ENCODE measurements at places on chromosomes 12 and 14.

DNA sequence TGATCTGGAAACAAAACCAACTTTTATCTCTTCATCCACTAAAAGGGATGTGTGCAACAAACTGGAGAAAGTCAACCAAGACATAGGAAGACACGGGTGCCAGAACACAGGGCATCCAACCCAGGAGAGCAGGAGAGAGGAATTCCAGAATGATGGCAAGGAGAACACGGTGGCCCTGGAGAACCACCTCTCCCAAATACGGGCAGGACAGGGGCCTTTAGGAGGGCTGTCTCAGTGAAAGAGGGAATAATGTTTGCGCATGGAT is 93.4 kb upstream of the EGLN3 start:
- no peak for DNase-seq

DNA sequence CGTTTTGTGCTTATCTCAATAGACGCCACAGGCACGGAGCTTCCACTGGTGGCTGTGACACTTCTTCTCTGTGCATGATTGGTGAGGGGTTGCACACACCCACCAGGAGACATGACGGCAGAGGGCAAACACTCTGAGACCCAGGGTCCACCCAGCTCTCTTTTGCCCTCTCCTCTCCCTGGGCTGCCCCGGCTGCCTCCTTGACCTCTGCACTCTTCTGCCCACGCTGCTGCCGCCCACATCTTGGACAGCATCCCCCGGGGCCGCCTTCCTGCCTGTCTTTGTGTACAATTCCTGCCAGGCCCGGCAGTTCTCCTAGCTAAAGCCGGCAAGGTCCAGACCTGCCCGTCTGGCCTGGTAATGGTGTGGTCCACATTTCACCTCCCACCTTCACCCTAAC is 44.7 kb downstream of the DPF3 start:
- DNase-seq: no peak

DNA sequence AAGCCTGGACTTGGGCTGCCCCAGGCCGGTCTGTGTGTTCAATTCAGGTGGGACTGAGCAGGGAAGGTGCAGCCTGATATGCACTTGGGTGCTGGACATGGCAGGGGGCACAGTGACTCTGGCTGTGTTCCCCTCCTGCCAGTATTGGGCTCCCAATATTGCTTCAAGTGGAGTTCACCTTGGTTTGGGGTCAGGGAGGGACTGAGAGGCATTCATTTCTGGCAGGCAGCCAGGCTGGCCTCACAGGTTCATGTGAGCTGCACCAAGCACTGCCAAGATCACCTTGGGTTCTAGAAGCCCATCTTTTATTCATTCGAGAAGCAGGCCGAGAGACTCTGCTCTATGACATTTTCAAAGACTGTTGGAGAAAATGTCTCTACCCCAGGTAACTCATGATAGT is 245.0 kb downstream of the CHST11 start:
- DNase-seq: no peak

GRCh38 chr12:43289426-43289801 is 262.6 kb downstream of the ADAMTS20 start:
- peak; percentile 53 for DNase-seq

DNA sequence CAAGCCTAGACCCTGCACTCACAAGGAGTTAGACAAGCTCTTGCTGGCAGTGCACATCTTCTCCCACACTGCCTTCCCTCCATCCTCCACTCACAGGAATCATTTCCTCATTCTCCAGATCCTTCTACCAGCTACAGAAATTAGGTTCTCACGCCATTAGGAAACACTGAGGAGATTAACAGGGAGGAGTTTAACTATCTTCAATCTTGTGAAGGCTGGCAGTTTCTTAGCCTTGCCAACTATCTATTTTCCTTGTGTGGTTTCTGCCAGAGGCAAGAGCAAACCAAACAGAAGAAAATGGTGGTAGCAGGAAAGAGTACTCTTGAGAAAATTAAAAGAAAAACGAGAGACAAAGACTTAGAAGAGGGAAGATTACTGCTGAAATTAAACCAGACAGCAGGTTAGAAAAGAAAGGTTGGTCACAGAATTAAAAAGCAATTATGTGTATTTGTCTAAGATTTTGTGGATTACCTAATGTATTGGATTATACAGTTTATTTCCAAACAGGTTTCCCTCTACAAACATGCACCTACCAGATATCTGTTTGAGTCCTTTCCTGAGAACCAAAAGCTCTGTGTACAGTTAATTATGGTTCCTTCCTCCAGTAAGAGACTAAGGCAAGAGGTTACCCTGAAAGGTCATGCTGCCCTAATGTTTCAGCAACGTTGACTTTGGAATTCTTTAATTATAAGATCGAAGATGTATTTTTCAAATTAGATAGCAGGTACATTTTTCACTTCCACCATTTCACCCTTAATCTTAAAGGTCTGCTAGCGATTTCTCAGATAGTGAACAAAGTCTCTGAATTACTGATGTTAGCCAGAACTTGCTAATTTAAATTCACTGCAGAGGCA is 5.0 kb downstream of the RERG start:
- DNase-seq: no peak

DNA sequence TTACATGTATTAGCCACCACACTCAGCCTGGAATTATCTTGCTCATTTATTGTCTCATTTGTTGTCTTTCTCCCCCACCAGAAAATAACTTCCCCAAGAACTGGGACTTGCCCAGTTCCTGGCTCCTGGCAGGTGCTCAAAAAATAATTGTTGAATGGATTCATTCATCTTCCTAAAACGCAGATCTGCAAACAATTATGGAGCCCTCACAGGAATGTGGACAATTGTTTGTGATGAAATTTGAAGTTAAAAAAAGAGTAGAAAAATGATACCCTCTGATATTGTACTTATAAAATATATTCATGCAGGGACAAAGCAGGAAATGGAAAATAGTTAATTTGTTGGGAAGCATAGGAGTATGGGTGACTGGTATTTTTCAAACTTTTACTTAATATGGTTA is 60.7 kb upstream of the MAP1LC3B2 start:
- peak; percentile 87 for DNase-seq

DNA sequence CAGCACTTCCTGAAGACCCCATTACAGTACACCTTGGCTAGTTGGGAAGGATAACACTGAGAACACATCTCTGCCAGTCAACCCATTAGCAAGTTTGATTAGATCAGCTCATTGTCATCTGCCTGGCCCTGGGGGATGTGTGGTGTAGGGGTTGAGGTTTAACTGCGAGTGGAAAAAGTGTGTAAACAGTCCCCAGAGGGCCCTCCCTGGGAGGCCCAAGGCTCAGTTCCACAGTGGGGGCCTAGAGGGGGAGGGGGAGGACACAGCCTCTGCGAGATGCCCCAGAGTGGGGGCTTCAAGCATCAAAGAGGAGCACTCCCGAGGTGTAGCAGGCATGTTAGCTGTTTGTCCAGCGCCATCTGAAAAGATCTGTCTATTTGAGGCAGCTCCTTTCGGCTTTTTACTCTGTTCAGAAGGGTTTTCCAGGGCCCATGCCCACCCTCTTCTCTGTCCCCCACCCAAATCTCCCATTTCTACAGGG is 344 bp downstream of the LPAR5 start:
- DNase-seq: peak; percentile 52

GRCh38 chr14:92615451-92615850 is 101.9 kb downstream of the RIN3 start:
- DNase-seq: no peak

GRCh38 chr14:63940387-63940786 is 87.6 kb downstream of the SYNE2 start:
- DNase-seq: no peak

GRCh38 chr12:120055231-120056000 is 61.1 kb downstream of the RAB35 start:
- no peak for DNase-seq

DNA sequence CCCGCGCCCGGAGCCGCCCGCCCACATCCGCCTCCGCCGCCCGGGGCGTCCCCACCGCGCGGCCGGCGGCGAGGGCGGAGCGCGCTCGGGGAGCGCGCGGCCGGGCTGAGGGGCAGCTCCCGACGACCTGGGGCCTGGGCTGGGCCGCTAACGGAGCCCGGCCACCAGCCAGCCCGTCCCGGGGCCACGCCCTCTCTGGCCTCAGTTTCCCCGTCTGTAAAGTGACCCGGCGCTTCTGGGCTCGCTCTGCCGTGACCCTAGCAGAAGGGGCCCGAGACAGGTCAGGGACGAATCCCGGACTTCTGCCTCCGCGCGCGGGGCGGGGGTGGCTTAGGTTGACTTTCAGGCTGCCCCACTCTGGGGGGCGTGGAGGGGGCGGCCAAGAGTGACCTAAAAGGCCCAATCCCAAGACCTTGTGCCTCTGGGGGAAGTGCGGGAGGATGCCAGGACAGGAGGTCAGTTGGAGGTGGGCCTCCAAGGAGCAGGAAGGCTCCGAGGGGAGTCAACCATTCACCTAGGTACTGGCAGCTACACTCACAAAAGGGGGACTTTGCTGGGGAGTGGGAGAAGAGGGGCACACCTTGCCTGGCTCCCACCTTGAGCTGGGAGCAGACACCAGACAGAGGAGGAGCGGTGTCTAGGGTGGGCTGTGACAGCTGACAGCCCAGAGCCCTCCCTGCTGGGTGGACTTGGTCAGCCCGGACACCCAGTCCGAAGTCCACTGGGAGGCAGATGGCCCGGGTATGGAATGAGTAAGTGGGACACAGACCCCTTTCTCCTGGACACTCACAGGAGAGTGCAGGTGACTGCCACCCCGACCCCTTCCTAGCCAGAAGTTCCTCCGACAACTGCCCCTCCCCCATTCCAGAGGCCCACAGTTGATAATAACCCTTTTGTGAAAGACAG is 486 bp upstream of the AKT1 start:
- DNase-seq: peak; percentile 66

DNA sequence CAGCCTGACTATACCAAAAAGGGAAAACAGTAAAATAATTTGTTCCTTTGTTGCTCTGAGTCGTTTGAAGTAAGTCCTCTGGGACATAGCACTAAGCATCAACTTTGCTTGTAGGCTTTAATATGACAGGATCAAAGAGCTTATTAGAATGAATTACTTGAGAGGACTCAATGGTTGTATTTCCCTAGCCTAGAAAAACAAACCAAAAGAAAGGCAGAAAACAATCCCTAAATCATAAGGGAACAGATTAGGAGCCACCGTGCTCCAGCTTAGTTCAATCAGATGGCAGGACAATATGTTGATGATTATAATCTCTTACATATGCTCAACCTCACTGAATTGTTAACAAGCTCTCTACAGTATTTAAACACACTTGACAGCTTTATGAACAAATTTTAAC is 988.4 kb downstream of the FLRT2 start:
- no peak for DNase-seq

DNA sequence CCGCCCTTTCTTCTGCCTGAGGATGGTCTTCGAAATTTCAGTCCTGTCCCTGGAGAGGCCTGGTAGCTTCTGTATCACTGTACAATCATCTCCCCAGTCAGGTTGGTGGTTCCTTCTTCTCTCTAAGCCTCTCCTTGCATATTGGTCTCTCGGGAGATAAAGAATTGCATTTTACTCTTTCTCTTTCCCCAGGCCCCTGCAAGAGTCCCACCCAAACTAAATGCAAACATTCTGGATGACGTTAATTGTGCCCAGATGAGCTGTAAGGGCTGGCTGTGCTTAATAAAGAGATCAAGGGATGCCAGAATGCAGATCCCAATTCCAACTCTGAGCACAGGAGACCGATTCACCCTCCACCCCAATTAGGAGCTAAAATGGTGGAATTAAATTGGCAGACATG is 835.4 kb upstream of the TMEM132C start:
- no peak for DNase-seq

DNA sequence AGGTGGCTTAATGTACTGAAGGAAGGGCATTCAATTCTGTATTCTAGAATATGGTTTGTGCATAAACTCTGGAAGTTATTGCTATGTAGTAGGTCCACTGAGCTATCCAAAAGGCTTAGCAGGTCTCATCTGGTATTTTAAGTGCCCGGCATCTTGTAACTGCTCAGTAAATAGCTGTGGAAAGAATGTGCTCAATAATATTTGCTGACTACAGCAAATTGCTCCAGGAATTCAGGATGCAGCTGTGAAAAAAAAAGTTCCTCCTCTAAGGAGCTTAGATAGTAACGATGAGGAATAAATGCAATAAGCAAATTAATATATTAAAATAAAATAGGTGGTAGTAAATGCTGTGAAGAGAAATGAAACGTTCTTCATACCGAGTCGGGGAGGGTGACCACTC is 857.1 kb downstream of the AACS start:
- no peak for DNase-seq

- DNase-seq: no peak
Observed at GRCh38 chr12:76688631-76689030, 75.3 kb upstream of the ZDHHC17 start.

DNA sequence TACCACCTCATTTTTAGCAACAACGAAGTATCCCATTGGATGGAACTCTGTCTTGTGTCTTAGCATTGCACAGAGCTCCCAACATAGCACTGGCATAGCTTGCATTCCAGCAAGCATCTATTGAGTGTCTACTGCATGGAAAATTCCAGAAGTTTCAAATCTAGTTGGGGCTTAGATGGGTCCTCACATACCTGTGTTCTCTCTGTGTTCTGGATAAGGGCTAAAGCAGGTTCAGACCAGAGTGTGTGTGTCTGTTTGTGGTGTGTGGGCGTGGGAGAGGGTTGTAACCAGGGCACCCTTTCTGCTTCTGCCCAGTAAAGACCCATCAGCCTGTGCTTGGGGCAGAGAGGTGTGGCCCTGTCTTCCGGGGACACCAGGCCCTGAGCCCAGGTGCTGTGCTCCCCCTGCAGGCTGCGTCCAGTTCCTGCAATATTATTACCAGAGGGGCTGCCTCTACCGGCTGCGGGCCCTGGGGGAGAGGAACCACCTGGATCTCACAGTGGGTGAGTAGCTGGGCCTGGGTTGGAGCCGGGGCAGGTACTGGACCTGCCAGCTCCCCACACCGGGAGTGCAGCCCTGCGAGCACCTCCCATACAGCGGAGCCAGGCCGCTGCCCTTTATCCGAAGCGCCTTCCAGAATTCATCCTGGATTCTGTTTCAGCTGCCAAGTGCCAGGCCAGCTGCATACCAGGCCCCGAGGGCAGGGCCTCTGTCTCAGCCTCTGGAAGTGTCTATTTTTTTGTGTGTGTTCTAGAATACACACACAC is 20.3 kb downstream of the RHOF start:
- peak; percentile 54 for DNase-seq

DNA sequence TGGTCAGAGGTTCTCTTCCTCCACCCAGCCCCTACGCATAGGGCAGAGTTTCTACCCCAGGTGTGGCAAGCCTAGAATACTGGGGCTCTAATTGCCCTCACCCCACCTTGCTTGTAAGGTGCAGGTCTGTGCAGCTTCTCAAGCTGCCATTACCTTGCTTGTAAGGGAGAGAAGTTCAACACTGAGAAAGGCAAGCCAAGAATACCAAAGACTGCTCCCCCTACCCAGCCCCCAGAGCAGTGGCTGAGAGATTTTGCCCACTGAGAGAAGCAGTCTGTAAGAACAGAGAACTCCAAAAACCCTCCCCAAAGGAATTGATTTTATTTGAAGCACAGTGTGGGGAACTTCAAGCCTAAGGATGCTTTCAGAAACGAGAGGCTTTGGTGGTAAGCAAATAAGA is 63.1 kb downstream of the RASSF8 start:
- no peak for DNase-seq

GRCh38 chr12:121580959-121581685 is at the start of gene KDM2B:
Gene KDM2B (minus strand): TSS chr12:121581023. CDS start chr12:121580911, 112 bp downstream.
- DNase-seq: peak; percentile 24

- DNase-seq: no peak
Observed at GRCh38 chr14:62253171-62253570, 491.0 kb downstream of the SNAPC1 start.

- DNase-seq: no peak
Observed at GRCh38 chr14:64818151-64818550, 61.6 kb downstream of the SPTB start.

GRCh38 chr14:94101748-94102147 is 8.8 kb upstream of the IFI27 start:
- no peak for DNase-seq

Data from fibroblast of skin of right biceps (primary cell).